ENCODE measurements at places on chromosomes 1 and 21.

DNA sequence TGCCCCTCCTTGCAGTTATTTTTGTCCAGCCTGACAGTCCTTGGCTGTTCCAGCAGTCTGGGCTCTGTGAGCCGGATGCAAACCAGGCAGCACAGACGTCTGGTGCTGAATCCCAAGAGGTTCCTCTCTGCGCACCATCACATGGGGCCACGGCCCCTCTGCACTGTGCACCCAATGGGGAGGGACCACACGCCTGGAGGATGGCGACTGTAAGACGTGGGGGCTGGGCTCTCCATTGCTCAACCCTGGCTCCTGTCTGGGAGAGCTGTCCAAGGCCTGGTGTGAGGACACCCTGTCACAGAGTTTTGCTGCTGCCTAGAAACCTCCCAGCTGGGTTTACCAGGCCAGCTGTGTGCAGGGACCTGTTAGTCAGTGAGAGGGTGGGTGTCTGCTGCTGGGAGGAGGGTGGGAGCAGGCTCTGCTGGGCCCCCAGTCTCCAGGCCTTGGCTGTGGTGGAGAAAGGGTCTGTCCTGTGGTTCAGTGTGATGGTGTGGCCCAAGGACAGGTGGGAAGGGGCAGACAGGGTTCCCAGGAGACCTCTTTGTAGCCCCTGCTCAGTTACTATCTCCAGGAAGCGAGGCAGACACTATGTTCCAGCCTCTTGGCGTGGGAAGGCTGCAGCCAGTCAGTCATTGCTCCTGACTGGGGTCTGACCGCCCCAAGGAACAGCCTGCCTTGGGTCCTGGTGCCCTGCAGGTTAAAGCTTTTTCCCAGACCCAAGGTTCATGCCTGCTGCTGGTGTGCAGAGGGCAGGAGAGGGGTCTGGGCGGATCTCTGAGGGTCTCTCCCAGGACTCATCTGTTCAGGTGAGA lies 13.8 kb downstream of the HEYL start:
- no peak for DNase-seq

GRCh38 chr1:233514946-233515391 lies 98.9 kb upstream of the KCNK1 start:
- no peak for DNase-seq

DNA sequence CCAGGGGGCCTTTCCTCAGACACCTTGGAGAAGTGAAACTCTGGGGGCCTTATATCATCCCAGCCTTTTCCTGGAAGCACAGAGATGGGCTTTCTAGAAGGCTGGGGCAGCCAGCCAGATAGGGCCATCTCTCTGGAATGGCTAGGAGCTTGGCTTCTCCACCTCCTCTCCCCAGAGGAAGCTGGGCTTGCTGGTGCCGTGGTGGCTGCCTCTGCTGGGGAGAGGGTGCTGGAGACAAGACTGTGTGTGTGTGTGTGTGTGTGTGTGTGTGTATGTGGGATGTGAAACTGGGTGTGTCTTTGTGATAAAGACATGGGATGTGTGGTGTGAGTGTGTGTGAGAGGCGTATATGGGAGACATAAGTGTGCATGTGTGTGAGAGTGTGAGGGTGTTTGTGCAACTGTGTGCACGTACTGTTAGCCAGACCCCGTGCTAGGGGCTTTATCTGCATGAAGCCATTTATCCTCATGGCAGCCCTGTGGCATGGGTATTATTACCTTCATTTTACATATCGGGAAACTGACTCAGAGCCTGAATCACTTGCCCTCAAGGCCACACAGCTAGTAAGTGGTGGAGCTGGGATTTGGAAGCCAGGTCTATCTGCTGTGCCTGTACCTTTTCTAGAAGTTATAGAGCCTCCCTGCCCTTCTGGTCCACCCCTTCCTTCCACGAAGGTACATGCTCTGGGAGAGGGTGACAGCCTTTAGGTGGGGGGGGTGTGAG lies 44.2 kb downstream of the PTPRU start:
- DNase-seq, result no peak

DNA sequence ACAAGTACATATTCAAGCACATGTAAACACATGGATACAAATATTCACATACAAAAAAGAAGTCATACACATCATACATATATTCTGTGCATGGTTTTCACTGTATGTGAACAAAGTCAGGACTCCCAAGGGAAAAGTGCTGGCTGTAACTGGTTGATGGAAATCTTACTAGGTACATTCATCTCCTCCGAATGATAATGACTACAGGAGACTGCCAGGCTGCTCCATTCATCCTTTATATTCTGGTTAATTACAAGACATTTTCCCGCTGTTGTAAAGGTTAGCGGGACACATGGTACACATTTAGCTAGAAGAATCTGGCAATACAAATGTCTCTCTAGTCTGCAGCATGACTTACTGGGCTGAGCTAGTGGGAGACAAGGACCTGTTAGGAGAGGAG lies 26.2 kb upstream of the HMGB4 start:
- no peak for DNase-seq

GRCh38 chr1:205294934-205295333 lies 26.6 kb downstream of the NUAK2 start:
- no peak for DNase-seq

DNA sequence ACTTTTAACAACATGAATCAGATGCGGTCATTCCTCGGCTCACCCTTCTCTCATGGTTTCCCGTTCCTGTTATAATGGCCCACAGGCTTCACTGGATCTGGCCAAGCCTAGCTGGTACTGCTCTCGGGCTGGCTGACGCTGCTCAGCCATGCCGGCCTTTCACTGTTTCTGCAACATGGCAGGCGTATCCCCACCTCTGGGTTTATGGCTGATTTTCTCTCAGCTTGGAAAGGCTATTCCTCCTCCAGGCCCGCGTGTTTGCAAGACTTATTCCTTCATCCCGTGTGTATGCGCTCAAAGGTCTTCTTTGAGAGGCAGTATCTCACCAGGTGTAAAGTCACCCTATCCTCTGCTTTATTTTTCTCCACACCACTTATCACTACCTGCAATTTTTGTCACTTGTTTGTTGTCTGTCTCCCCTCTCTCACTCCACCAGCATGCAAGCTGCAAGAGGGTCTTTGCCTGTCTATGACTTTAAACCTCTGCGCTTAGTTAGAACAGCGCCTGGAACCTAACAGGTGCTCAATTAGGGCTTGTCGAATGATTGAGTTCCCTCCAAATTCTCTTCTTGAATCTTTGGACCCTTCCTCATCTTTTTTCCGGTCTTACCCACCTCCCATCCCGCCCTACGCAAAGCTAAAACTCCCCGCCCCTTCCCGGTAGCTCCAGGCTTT lies 491 bp upstream of the RAP1A start:
- DNase-seq, result no peak

DNA sequence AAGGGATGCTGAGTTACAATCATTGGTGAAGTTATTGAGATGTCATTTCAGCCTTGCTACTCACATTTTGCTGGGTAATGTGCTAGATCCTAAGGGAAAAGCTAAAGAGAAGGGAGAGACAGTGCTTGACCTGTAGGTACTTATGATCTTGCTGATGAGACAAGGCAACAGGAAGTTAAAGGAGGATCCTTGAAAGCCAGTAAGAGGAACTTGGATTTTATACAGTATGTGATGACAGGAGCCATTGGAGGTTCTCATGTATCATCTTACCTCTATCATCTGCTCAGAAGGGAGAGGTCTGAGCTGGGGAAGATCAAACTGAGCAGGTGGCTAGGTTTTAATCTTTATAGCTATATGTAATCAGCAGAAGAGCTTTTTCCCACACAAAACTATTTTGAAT lies 6.3 kb downstream of the APOBEC4 start:
- no peak for DNase-seq

GRCh38 chr1:208108213-208108608 lies 136.0 kb downstream of the PLXNA2 start:
- DNase-seq, result no peak

DNA sequence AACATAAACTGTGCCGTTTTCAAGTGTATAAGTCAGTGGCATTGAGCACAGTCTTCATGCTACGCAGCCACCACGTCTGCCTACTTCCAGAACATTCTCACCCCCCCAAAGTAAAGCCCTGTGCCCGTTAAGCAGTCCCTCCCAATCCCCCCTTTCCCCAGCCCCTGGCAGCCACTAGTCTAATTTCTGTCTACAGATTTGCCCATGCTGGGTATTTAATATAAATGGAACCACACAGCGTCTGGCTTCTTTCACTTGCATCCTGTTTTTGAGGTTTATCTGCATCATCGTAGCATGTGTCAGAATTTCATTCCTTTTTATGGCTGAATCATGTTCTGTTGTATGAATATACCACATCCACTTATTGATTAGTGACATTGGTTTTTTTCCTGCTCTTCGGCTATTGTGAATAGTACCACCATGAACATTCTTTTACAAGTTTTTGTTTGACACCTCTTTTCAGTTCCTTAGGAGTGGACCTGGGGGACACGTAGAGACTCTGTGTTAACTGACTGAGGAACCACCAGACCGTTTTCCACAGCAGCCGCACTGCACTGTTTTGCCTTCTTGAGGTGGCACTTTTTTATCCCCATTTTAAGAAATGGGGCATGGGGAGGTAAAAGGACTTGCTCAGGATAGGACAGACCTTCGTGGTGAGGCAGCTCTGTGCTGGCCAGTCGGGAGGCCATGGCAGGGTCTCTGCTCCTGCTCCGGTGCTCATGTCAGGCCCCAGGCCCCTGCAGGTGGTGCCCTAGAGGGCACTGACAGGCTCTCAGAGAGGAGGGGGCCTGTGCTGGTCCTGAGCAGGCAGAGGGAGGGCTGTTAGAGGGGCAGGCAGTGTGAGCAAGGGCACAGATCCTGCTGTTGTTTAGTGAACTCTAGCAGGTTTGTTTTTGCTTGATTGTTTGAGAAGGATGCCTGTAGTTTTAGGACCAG lies 123.8 kb downstream of the PCBP3 start:
- no peak for DNase-seq

DNA sequence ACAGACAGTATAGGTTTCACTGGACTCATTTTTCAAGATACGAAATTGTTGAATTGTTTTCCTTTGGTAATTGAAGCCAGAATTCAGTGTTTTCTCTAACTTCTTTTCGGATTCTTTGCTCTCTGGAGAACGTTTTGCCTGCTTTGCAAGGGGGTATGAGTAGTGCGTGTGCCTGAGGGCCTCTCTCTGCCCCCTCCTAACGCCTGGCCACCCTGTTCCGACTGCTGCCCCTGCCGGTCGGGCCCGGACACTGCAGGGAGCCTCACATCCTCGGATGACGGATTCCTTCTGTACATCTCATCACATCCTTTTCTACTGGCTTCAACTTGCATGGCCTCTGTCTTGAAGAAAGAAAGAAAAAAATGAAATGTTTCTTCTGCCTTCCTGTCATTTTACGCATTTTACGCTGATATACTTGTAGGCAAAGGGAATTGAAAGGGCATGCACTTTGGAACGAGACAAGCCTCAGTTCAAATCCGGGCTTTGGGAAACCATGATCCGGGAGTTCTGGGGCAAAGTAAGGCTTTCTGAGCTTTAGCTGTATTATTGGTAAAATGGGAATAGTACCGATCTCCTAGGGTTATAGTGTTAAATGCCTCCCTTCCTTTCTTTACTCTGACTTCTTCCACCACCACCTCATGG lies 65.1 kb downstream of the DISC1 start:
- no peak for DNase-seq

All from activated naive CD4-positive, alpha-beta T cell treated with Interleukin-2 at 50 U/mL for 16 hours (primary cell).